Epithelial cell of proximal tubule (primary cell): ENCODE measurements at places on chromosomes 6 and 20. TPM values are rescaled to one million over a fixed set of nuclear protein-coding genes. Genes with fewer than 3 reads are reported as not detected.

The COL21A1 gene
- total RNA-seq, result not detected in 2 replicates

The TPD52L1 gene
- 54.3 and 67.3 TPM in 2 replicates for total RNA-seq

The FOXC1 gene
- 18.6 and 27.7 TPM in 2 replicates for total RNA-seq

The BMP7 gene
- total RNA-seq, result 3.7 and 5.5 TPM in 2 replicates

The HRH3 gene
- not detected in 2 replicates for total RNA-seq
